ENCODE measurements at places on chromosomes 12 and 14.

DNA sequence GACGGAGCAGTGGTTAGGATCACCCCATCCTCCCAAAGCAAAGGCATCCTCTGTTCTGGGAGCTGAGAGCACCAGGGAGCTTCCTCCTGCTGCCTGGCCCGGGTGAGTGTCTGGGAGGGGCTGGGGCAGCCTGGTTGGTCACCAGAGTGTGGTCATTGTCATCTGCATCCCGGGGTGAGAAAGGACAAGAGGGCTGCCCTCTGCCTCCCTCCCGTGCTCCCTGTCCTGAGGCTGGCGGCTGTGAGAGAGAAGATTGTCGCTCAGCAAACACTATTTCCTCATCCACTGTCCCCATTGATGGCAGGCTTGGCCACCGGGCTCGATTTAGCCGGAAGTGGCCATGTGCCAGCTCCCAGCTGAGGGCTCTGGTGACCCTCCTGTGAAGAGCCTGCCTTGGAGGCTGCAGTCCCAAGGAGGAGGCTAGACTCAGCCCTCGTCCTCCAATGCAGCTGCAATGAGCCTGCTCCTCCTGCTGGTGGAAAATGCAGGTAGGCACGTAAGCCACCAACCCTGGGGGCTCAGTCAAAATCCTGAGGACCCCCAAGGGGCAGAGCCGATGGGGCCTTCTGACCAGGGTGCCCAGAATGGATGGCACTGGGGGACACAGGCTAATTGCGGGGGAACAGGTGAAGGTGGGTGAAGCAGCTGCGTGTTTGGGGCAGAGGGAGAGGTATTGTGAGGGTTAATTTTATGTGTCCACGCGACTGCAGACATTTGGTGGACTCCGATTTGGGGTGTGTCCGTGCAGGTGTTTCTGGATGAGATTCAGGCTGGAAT is 155.7 kb downstream of the KIF26A start:
- no peak for DNase-seq

GRCh38 chr12:92695056-92695455 is 7.7 kb upstream of the PLEKHG7 start:
- DNase-seq = no peak

DNA sequence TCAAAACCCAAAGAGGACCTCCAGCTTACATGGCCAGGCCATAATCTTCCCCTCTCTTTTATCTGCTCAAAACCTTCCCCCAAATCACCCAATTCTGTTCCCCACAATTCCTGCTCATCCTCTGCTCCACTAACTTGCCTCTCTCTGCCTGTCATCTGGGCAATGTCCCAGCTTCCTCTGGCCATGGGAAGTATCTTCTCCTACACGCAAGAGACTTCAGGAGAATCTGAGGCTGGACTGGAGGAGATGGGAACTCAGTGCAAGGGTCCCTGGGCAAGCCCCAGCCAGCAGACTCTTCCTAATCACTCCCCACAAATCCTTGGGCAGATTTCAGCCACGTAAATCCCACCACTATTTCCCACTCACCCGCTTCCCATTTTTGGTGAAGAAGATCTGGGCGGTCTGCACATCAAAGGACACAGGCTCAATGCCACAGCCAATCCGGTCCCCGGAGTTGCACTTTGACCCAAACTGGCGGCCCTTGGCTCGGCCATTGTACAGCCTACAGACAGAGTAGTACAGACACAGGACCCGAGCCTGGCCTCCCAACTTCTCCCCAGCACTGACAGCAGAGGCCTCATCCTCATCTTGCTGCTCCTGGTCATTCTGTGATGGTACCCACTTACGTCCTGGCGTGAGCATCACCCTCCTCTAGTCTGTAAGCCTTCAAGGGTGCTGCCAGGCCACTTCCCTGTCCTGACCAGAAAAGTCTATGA is 4.7 kb downstream of the SPRYD3 start:
- no peak for DNase-seq

GRCh38 chr12:1768615-1769014 is 51.8 kb upstream of the LRTM2 start:
- no peak for DNase-seq

DNA sequence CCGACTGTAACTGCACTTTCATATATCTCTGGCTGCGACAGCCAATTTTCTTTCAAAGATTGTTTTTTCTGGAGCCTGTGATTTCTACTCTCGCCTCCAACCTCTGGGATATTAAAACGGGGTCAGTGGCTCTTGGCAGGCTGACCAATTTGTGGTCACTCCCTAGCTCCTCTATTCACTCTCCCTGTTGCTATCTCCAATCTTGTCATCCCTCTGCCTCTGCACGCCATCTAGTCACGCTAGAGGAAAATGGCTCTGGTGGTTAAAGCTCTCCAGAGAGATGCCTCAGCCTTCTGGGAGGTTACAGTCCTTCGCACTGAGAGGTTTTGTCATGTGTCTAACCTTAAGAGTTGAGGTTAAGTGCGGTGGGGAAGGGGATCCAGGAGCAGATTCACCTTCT is 59.8 kb upstream of the CISTR start:
- DNase-seq = no peak

- no peak for DNase-seq
These were observed 1.5 kb upstream of the KCNH3 start for GRCh38 chr12:49537231-49537751.

DNA sequence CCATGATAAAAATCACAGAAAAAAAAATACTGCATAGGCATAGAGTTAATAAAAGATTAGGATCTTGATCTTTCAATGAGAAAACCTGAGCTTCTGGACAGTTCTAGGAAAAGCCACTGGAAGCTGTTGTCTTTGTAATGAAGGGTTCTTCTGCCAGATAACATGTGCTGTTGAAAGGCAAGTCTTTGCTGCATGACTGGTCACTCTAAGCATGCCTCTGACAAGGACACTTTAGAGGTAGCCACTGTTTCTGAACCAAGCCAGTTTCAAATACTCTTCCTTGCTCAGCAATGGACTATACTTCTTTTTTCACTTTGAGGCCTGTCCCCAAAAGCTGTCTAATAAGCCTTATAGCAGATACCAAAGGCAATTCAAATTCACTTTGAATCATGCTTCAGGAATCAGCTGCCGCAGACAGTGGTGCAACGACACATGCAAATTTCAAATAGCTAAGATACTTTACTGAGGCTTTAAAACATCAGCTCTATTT is 70.2 kb downstream of the BTG1 start:
- no peak for DNase-seq

DNA sequence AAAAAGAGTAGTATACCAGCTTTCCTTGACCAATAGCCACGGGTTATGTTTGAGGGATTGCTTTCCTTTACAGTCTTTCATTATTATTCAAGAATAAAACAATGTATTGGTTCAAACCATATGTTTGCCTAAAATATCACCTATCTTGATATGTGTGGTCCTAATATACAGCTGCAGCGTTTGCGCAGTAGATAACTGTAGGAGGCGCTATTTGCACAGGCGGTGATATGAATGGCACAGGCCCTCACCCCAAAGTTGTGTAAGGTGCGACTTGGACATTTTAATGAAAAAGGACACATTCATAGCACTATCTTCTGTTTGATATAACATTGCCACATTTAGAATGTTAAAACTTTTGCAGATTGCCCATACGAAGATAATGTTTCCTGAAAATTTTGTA is 298.4 kb downstream of the TRHDE start:
- no peak for DNase-seq

DNA sequence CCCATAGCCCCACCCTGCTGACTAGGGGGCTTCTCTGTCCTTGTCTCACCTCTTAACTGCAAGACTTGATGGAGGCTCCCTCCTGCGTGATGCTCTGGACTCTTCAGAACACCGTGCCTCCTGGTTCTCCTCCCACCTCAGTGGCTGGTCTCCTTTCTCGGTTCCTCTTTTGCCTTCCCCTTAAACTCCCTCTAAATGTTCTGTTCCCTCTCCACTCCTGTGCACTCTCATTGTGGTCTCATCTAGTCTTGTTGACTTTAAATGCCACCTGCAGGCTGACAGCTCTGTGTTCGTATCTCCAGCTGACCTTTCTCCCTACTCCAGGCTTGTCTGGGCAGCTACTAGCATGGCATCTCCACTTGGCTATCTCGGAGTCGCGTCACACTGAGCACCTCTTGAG is 28.3 kb downstream of the DYNC1H1 start:
- no peak for DNase-seq

- no peak for DNase-seq
These were observed 158.9 kb upstream of the PWP1 start for GRCh38 chr12:107526555-107527180.

DNA sequence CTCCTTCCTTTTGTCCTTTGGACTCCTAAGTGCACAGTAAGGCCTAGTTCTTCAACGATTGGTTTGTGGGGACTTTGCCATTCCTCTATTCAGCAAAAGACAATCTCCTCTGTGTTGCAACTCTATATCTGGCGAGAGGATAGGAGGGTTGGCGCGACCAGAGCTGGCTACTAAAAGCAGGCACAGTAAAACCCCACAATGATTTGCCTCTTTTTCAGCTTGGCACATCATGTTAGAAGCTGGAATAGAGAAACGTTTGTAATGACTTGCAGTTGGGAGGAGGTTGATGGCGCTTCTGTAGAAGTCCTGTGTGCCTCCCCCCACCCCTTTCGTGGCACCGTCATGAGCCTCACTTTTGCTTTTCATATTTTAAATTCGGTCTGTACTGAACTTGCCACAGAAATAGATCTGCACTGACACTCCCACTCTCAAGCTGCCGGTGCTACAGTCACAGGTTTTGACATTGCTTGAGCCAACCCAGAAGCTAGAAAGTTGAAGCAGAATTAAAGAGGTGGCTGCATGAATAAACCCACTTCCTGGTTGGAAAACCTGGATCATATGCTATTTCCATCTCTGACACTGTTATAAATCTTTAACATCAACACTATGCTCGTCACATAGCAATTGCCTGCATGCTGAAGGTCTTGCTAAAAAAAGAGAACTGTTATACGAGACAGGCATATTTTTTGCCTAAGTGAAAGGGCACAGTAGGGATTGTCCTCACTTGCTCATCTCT is 315.3 kb upstream of the PRICKLE1 start:
- DNase-seq = no peak

- no peak for DNase-seq
These were observed 145.1 kb upstream of the GRIP1 start for GRCh38 chr12:66823857-66824570.

DNA sequence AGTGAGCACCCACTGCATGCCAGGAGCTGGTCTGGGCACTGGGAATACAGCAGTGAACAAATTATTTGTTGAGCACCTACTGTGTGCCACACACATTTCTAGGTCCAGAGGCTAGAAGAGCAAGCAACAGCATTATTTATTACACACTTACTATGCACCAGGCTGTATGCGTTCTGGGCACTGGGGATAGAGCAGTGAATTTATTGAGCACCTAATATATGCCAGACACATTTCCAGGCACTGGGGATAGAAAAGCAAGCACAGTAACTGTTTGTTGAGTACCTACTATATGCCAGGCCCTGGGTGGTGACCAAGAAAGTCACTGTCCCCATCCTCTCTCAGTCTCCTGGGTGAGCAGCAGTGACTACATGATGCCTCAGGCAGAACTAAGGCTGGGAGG is 107.5 kb upstream of the NCOR2 start:
- no peak for DNase-seq

- no peak for DNase-seq
These were observed 53.4 kb downstream of the PLEKHG3 start for GRCh38 chr14:64757601-64758000.

GRCh38 chr12:72792889-72793288 is 520.7 kb downstream of the TRHDE start:
- no peak for DNase-seq

DNA sequence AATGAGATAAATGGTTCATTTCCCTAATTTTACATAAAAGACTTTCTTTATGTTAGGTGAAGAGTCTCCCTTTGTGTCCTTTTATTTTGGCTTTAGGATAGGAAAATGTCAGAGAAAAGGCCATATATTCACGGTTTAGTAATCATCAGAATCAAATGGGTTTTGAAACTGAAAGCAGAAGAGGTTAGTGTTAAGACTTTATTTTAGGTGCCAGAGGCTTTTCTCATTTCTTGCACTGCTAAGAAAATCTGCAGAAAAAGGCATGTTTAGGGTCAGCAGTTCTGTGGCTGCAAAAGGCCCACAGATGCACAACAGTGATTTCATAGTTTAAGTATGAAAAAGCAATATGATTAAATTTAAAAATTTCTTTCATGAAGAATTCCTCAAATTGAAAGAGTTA is 80.4 kb upstream of the SINHCAF start:
- no peak for DNase-seq

- DNase-seq = no peak
These were observed 38.1 kb upstream of the CAPRIN2 start for GRCh38 chr12:30792648-30793499.

DNA sequence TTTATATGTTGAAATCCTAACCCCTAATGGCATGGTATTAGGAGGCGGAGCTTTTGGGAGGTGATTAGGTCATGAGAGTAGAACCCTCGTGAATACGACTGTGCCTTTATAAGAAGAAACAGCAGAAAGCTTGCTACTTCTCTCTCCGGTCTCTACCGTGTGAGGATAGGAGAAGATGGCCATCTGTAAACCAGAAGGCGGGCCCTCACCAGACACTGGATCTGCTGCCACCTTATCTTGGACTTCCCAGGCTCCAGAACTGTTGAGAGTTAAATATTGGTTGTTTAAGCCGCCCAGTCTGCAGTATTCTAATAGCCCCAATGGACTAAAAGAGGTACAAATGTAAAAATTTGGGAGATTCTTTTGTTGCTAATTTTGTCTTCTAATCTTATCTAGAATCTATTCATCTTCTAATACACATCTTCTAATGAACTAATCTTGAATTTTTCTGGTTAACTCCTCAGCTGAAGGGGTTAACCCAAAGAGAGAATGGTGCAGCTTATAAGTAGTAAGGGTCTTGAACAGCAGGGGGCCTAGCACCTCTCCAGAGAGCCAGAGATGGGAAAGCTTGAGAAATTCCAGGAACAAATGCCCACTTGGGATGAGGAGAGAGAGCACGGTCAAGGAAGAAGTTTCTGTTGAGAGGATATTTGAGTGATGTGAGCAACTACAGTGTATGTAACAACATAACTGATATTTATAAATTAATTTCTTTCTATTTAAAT is 264.0 kb upstream of the GRIP1 start:
- DNase-seq = no peak

GRCh38 chr12:19652386-19652785 is 213.1 kb downstream of the AEBP2 start:
- DNase-seq = no peak

DNA sequence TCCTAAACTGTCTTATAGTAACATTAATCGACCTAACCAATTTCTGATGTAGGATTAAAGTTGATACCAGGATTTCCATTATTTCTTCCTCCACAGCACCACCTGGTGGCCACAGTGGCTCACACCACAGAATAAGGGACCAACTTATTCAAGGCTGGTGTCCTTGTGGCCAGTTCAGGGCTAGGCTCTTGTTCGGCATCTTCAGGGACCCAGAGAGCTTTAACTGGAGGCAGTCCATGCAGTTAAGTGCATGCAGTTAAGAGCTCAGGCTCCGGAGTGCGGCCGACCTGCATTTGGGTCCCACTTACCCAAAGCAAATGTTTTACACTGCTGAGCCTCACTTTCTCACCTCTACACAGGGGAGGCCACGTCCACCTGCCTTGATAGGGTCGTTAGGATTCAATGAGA is 42.0 kb upstream of the GPR68 start:
- DNase-seq = peak; percentile 73

Measured in CD4-positive, alpha-beta T cell treated with Interleukin-6 at 100 ng/mL for 8 hours (primary cell).